Activated CD8-positive, alpha-beta memory T cell treated with anti-CD3 and anti-CD28 coated beads, Interleukin-2, amount 10 ng/mL, durations not matched to agents 7 days and 5 days (primary cell): ENCODE measurements at places on chromosomes 13 and 19. TPM values are rescaled to one million over a fixed set of nuclear protein-coding genes. Genes with fewer than 3 reads are reported as not detected.
A peak's percentile ranks its signal among the peaks of the same experiment; 100 is the strongest.

Gene ZSCAN4
- total RNA-seq: not detected

DNA sequence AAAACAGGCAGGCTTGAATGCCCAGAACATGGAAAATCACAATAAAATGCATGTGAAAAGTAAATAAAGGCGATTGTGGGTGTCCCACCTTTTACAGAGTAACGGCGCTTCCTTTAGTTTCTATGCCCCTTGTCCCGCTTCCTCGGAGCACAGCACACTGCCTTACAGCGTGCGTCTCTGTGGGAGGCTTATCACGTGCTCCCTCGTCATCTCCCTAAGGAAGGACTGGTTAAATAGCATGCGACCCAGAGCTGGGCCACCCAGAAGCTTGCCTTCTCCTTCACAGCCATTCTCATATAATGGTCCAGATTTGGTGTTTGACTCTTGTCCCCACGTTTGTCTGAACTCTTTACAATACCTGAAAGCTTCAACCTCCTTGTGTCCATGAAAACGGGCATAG, 56.6 kb downstream of the LIG4 start:
- DNase-seq: no peak

Gene VSTM2B
- not detected for total RNA-seq

GRCh38 chr19:43678512-43679261, 8.7 kb upstream of the PLAUR start:
- DNase-seq: no peak

Gene PSG2
- total RNA-seq: not detected

DNA sequence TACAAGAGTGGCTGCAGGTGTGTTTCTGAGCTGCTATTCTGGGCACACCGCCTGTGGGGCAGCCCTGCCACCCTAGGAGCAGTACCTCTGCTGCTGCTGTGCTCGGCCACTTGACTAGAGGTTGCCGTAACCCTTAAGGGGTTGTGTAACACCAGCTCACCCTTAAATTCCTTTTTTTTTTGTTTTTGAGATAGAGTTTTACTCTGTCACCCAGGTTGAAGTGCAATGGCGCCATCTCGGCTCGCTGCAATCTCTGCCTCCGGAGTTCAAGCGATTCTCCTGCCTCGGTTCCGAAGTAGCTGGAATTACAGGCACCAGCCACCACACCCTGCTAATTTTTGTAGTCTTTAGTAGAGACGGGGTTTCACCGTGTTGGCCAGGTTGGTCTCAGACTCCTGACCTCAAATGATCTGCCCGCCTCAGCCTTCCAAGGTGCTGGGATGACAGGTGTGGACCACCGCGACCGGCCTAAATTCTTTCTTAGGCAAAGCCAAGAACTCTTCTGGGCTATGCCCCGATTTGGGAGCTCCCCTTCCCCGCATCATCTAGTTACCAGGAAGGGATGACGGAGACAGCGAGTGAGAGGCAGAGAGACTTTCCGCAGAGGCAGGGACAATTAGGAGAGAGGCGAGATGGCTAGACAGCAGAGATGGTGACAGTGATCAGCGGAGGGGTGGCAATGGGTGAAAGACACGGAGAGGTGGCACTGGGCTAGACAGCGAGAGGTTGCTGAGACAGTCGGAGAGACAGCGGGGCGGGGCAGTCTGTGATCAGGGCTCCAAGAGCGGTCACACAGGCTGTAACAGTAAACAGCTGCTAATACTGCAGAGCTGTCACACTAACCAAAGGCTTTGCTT, 4.4 kb upstream of the LILRA5 start:
- no peak for DNase-seq

- no peak for DNase-seq
Observed at GRCh38 chr13:75897386-75897785, 261.3 kb downstream of the LMO7 start.

- peak; percentile 57 for DNase-seq
Observed at GRCh38 chr19:35247526-35248309, 1.1 kb upstream of the LSR start.

DNA sequence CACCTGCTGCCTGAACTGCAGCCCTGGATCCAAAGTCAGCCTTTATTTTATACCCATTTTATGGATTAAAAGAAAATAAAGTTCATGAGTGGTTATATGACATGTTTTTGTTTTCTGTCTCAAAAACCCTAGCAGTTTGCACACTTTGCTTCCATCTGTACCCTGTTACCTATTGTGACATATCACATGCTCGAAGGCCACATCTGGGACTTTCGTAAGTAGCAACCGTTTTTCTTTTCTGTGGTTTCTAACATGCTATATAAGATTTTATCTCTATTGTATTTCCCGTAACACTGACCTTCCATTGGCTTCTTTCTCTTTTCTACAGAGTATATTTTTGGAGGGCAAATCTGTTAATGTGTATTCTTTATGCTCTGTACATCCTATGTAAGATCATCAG, 1007.2 kb downstream of the PCDH9 start:
- DNase-seq: no peak

Gene NEK3
- 2.8 TPM for total RNA-seq

DNA sequence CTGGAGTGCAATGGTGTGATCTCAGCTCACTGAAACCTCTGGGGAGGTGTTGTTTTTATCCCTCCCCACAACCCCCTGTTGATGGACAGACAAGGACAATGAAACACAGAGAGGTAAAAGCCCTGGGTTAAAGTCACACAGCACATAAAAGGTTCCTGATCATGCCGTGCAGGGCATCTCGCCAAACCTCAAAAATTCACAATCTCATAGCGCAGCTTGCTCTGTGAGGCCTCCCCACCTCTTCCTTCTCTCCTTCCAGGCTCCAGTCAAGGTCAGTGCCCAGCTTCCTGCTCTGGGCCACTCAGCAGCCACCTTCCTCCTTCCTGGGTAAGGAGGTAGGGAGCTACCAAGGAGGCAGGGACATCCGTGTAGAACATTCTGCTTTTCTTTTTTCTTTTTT, 2.3 kb downstream of the FUT2 start:
- no peak for DNase-seq

- peak; percentile 59 for DNase-seq
Observed at GRCh38 chr19:4870025-4870700, 2.7 kb upstream of the PLIN3 start.
